ENCODE measurements at places on chromosomes 6 and 20.
A peak's percentile ranks its signal among the peaks of the same experiment; 100 is the strongest.

- DNase-seq, result no peak
These were observed 174.5 kb downstream of the WDR27 start for GRCh38 chr6:169527306-169527705.

GRCh38 chr6:26577720-26578072, 19.1 kb upstream of the ABT1 start:
- no peak for DNase-seq

DNA sequence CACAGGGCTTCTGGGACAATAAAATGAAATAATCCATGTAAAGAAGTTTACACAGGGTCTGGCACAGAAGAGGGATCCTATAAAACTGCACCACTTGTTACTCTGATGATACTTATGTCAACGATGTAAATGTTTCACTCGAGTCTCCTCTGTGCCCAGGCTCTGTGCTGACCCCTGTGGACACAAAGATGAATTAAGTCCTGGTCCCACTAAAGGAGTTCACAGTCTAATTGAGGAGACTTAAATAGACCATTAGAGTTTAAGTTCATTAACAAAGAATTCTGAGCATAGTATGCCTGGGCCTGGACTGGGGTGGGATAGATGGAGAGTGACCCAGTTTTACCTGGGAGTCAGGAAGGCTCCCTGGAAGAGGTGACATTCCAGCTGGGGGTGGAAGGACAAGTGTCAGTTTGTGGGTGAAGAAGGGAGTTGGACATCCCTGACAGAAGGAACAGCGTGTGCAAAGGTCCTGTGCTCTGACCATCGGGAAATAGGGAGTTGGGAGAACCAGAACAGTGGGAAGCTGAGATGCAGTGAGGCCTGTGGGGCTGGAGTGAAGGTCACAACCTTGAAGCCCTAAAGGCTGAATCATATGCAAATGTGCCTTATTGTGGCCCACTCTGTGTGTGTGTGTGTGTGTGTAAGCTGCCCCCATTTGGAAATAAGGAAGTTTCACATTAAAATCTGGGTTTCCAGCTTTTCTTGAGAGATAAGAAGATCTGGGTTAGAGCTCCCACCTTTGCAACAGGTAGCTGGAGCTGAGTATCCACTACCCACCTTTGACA, 1.1 kb downstream of the OCSTAMP start:
- DNase-seq, result no peak

- DNase-seq, result no peak
These were observed 152.1 kb downstream of the PLCB4 start for GRCh38 chr20:9220874-9221547.

- DNase-seq, result peak; percentile 36
These were observed 9.7 kb downstream of the SNAP25 start for GRCh38 chr20:10228330-10228729.

GRCh38 chr6:83051377-83052172, 14.1 kb downstream of the UBE3D start:
- no peak for DNase-seq

DNA sequence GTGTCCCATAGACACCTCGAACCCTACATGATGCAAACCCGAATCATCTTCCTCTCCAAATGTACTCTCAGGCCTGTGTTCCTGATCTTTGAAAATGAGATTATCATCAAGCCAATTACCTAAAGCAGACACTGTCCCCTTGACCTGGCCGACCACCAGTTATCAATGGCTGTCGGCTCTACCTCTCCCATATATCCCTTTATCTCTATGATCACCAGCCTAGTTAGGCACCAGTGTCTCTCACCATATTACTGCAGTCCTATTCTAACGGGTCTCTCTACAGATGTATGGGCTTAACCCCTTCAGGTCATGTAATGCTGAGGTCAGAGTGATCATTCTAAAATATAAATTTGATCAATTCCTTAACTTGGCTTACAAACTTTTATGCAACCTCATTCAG, 234.9 kb upstream of the MARCKS start:
- DNase-seq, result no peak

- peak; percentile 44 for DNase-seq
These were observed 274.3 kb downstream of the CD109 start for GRCh38 chr6:73969971-73970970.

- no peak for DNase-seq
These were observed at the start of gene DNAH8 for GRCh38 chr6:38715016-38715689. TSS of gene DNAH8 (plus strand) at chr6:38715311. CDS start at chr6:38722810, 7,499 bp downstream.

GRCh38 chr20:46621492-46621891, 29.8 kb downstream of the SLC13A3 start:
- DNase-seq, result no peak

DNA sequence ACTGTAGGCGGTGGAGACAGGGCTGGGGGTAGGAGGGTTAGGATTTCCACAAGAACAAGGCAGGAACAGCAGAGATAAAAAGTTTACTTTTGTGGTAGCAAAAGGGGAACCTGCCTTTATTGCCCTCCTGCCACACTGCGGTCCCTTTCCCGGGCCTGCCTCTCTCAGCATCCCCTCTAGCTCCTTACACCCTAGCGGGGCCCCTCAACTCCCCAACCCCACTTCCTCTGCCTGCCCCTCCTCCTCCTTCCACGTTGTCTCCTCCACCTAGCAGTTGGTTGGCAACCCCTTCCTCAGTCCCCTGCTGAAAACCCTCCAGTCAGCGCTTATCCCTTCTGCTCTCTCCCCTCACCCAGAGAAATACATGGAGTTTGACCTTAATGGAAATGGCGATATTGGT, 714 bp downstream of the AIF1 start:
- DNase-seq, result no peak

DNA sequence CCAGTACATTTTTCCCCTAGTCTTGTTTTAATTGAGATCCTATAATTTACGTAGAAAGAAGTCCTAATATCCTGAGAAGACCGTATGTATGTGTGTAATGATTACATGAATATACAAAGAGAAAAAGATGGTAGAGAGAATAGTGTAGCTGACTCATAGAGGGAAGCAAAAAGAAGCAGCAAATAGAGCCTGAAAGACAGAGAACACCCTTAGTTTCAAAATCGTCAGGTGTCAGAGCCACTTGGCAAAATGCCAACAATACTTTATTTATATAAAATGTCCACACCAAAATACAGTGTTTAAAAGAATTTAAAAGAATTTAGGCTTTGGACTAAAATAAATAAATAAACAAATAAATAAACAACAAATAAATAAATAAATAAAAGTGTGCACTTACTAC, 1414.1 kb upstream of the EYS start:
- DNase-seq, result no peak

DNA sequence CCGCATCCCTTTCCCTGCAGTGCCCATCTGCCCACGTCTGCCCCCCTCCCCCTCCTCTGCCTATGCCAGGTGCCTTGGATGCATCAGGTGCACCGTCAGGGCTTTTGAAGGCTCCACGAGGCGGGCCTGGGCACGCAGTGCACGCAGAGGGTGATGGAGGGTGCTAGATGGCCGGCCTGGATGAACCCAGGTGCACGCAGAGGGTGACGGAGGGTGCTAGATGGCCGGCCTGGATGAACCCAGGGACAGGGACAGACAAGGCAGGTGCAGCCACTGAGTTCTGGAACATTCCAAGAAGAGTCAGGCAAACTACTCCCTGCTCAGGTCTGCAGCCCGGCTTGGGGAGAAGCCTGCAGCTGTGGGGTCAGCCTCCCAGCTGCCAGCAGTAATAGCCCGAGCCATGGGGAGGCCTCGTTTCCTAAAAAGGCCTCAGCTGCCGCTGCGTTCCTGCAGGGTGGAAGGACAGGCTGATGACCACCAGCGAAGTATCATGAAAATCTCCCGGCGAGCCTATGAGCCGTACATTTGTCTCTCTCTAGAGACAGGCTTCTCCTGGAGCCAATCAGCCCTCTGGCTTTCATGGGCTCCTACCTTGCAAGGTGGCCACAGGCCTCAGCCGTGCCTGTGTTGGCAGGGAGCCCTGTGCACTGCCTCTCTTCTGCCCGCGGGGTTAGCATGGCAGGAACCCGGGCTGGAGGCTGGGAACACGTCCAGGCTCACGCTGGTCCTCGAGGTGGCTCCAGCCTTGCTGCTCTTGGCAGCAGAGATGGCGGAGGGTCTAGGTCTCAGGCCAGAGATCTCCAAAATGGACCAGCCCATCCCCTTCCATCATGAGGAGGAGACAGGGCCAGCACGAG, 29.6 kb downstream of the NTSR1 start:
- no peak for DNase-seq

DNA sequence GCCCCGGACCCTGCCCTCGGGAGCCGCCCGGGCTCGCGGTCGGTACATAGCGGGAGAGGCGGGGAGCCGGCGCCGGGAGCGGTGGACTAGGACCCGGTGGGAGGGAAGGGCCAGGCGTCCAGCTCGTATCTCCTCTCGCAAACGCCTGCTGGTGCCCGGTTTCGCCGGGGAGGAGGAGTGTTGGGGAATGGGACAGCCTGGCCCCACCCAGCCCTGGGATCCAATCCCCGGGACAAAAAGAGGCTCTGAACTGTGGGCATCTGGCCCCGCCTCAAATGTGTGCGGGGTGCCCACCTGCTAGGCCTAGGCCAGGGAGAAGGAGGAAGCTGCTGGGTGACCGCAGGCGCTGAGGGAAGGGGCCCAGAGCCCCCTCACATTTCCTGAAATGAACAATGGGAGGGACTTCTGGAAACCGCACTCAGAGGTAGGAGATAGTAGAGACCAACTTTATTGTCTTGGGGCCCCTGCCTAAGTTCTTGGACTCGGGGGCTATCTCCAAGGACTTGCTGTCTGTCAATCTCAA, at the start of gene KCNK17:
Gene KCNK17 (minus strand): TSS at position 147 of the 523 bp plus-strand sequence. CDS start 99 bp downstream, at position 48.
- DNase-seq, result no peak

GRCh38 chr6:148867862-148868261, 121.0 kb downstream of the UST start:
- DNase-seq, result no peak

DNA sequence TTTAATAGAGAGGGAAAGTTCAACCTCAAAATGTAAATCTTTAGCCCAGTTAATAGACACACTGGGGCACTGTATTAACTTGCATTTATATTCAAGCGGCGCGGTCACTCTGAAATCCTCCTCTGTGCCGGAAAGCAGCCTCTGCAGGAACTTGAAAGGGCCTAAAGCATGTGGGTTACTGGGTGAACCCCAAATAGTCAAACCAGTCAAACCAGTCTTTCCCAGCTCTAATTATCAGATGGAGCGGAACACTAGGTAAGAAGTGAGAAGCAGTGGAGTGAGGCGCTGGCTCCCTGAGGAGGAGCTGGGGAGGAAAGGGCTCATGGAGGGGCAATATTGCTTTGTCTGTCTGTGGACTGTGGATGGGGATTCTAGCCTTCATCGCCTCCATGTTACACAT, 531.3 kb downstream of the QKI start:
- DNase-seq, result peak; percentile 90

- no peak for DNase-seq
These were observed 700 bp downstream of the DTD1 start for GRCh38 chr20:18588574-18588933.

DNA sequence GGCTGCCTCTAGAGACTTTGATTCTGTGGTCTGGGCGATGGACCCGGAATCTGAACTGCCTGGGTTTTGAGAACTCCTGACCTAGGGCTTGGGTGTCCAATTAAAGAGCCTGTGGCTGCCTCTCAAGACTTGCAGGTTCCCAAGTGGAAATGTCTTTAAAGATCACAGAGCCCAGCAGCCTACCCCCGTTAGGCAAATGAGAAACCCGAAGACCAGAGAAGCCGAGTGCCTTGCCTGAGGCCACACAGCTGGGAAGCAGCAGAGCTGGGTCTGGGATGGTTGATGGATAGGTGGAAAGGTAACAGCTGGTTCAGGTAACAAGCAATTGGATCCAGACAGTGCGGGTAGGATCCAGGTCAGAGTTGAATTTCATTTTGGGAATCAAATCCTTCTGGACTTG, 25.8 kb downstream of the KCNB1 start:
- DNase-seq, result no peak

GRCh38 chr20:57698116-57698866, 11.5 kb downstream of the PMEPA1 start:
- peak; percentile 99 for DNase-seq

DNA sequence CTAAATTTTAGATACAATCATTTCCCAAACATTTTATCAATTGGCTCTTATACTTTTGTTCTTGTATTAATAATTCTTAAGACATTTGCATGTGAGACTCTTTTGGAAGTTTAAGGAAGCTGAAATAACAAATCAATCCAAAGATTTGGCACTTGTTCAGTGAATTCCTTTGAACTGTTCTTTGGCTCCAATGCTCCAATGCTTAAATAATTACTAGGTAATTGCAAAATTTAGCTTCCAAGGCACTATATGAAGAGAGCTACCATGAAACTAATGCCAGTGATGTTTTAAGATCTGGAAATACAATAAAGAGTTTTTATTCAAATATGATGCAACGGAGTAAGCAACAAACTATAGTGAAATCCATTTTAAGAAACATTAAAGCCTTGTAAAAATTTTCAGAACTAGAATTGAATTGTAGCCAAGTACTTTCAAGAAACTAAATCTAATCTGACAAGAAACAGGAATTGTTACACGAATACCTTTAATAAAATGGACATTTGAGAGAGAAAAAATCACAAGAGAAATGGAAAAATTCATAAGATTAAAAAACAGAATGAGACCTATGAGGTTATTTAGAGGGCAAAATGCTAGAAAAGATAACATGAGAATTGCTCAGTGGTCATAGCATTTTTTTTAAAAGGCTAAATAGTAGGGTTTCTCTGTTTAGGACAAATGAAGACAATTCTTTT, 43.6 kb upstream of the SMLR1 start:
- DNase-seq, result no peak

GRCh38 chr6:129516005-129516404, 194.0 kb downstream of the ARHGAP18 start:
- no peak for DNase-seq

GRCh38 chr6:21666853-21667681, 73.5 kb downstream of the SOX4 start:
- no peak for DNase-seq

DNA sequence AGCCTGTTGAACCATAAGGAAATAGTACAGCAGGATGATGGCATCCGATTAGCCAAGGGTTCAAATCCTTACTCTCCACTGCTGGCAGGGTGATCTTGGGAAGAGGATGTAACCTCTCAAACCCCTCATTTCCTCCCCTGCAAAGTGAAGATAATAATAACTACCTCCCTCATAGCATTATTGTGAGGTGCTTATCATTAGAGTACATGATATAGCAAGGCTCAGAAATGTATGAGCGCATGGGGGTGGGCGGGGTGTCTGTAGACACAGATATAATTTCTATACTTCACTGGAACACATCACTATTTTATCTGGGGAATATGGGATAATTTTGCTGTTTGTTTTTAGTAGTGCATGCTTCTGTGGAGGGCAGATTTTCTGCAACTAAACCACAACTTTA, 89.8 kb upstream of the LAMP5 start:
- no peak for DNase-seq

DNA sequence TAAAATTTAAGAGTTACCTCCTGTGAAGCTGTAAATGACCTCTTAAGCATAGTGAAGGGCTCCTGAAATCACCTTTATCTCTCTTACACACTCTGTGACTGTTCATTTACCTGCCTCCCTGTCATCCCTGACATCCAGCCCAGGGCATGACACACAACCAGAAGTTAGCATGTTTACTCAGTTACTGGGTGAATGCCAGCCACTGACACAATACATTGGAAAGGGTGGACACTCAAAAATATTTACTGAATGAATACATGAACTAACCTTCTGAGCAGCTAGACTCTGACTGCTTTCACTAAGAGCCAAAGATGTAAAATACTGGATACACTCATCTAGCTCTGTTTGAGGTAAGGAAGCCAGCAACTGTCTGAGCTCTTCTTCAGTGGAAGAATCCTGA, 25.3 kb downstream of the SERAC1 start:
- peak; percentile 25 for DNase-seq

- DNase-seq, result peak; percentile 90
These were observed 24.7 kb upstream of the PYGB start for GRCh38 chr20:25223179-25223661.

Measured in HT-29 (cell line).